ENCODE measurements at places on chromosomes 7 and 10.

DNA sequence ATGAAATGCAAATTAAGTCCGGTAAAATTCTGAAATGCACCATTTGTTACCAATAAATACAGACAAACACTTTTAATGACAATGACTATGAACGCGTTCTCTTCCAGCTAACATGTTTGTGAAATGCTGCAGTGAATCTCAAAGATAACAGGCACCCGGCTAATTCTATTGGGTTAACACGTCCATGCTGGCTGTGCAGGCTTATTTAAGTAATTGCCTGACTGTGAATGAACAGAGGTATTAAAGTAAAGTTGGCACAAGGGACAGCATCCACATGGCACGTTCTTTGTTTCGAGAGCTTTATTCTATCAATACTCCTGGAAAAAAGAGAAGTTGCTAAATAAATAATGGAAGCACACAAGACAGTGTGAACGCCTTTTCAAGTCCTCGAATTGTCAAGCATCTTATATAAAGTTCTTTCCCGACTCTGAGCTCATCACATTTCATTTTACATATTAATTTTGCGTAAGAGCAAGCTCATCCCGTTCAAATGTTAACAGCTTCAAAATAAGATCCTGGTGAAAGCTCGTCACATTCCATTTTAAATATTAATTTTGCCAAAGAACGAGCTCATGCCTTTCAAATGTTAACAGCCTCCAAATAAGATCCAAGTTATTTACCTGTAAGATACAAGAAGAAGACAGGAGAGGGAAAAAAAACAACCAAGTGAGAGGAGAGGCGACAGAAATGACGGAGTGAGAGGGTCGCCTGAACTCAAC is 111.3 kb upstream of the RHEB start:
- no peak for DNase-seq

DNA sequence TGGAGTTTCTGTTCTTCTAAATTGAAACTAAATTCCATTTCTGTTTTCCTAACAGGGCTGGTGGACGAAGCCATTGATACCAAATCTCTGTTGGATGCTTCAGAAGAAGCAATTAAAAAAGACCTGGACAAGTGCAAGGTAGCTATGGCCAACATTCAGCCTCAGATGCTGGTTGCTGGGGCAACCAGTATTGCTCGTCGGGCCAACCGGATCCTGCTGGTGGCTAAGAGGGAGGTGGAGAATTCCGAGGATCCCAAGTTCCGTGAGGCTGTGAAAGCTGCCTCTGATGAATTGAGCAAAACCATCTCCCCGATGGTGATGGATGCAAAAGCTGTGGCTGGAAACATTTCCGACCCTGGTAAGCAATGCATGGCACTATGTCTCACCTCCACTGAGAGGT is 45.6 kb downstream of the AP3M1 start:
- no peak for DNase-seq

DNA sequence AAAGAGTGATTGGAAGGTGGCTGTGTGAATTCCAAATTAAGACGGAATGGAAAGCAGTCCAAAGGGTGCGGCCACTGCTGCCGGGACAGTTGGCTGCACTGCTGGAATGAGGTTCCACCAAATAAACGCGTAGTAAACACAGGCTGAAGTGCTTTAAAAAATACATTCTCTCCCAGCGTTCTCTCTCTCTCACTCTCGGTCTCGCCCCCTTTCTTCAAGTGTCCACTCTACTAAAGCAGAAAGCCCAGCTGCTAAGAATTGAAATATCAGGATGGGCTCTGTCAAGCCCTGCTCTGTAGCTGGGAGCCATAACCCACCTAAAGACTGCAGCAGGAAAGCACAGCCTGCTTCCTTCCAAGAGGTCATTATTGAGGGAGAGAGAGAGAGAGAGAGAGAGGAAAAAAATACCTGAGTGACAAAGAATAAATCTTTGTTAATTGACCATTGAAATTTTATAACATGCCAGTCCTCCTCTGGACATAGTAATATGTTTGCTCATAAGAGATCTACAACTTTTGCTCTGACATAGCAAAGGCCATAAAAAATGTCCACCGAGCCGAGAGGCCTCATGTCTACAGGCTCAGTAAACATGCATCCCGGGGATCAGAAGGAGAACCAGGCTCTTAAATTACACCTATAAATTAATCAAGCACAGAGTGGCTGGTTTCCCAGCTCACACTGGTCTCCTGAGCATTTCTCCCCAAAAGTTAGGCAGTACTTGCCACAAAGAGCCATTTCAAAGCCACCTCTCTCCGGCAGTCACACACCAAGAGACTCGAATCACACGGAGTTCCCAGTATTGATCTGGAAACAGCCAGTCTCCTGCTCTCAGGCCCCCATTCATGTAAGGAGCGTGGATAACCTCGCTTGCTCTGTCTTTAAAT is 72.8 kb downstream of the FGFR2 start:
- no peak for DNase-seq

- DNase-seq: no peak
These were observed 9.5 kb downstream of the STK32C start for GRCh38 chr10:132298038-132298881.

DNA sequence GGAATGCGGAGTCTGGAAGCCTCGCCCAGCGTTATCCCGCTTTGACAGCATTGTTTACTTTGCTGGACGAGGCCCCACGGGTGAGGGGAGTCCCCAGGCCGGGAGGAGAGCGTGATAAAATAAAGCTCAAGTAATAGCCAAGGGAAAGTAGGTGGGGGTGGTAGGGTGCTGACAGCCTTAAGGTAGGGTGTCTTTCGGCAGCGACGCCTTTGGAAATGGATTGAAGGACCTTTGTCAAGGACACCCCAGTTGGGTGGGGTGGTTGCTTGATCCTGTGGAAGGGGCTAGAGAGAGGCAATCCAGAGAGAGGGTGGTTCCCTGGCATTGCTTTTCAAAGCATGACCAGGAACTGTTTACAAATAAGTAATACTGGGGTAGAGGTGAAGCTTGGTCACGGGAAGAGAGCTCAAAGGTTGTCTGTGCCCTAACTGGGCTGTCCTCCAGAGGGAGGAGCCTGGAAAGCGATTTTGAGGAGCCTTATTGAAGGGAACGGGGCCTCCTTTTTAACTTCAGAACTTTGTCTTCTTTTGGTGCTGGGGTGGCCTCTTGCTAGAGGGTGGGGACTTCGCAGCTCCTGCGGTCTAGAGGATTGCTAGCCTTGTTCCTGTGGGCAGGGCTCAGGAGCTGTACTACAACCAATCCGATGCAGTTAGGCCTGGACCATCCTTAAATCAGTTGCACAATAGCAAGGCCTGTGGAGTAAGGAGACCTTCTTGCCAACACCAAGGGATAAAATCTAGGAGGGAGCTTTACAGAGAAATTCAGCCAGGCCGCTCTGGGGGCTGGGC is 1.3 kb downstream of the EIF4EBP2 start:
- no peak for DNase-seq
